ENCODE measurements at places on chromosomes 7 and 10. TPM values are rescaled to one million over a fixed set of nuclear protein-coding genes. Genes with fewer than 3 reads are reported as not detected.

- DNase-seq = no peak
Observed at GRCh38 chr10:133258066-133258817, 18.4 kb downstream of the ADAM8 start.

DNA sequence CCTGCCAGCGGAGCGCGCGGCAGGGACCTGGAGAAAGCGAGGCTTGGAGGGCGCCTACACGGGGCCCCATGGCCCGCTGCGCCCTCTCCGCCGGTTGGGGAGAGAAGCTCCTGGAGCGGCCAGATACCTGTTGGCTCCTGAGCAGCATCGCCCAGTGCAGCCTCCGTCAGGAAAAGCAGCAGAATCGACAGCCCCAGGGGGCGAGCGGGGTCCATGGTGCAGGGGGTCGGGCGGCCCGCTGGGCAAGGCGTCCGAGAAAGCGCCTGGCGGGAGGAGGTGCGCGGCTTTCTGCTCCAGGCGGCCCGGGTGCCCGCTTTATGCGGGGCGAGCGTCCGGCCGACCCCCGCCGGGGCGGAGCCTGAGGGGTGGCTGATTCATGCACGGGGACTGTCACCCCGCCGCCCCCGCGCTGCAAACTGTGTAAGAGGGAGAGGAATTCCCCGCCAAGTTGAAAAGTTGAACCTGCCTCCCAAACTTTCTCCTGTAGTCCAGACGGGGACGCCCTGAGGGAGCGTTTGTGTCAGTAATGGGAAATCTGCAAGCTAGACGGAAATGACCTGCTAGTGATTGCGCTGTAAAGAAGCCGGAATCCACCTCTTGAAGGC, at the start of gene TFPI2:
Gene TFPI2 (minus strand): TSS at position 290 of the 605 bp plus-strand sequence. CDS start 75 bp downstream, at position 215.
- DNase-seq = peak; percentile 2

GRCh38 chr7:116166156-116166555, 44.2 kb upstream of the TES start:
- no peak for DNase-seq

DNA sequence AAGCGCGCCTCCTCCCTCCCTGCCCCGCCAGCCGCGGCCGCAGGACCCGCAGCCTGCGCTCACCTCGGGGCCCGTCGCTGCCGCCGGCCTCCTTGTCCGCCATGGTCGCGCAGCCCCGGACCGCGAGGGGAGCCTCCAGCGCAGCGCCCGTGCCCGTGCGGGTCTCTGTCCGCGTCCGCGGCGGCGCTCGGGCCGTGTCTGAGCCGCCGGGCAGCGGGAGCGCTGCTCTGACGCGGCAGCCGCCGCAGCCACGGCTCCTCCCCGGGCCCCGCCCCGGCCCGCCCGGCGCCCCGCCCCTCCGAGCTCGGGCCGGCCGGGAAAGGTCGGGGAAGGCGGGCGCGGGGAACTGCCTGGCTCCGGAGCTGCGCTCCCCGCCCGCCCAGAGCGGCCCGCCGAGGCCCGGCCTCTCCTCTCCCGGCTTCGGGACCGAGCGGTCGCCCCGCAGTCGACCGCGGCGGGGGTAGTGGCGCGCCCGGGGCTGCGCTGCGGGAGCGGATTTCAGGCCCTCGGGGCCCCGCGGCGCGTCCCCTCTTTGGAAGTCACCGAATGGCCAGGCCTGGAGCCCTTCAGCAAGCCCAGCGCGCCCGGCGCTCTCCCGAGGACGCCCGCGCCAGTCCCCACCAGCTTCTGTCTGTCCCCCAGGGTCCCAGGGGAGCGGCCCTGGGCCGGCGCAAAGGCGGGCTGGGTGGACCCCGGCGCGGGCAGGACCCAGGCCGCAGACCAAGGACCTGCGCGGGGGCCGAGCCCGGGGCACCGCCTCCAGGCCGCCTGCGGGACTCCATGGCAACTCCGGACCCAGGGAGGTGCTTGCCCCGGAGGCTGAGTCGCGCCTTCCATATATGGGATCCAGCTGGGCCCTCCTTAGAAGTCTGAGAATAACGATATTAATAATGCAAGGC, at the start of gene HSPA12A:
Gene HSPA12A (minus strand): TSS at position 200 of the 899 bp plus-strand sequence. CDS start 97 bp downstream, at position 103.
- no peak for DNase-seq

- DNase-seq = no peak
Observed at GRCh38 chr7:69402696-69403095, 195.6 kb upstream of the AUTS2 start.

GRCh38 chr7:30390736-30391636, 87.6 kb downstream of the NOD1 start:
- DNase-seq = no peak

- no peak for DNase-seq
Observed at GRCh38 chr7:158056761-158057160, 530.9 kb downstream of the PTPRN2 start.

The CALHM2 gene
- 0.15 TPM for polyA plus RNA-seq

The GPR26 gene
- not detected for polyA plus RNA-seq
